ENCODE measurements at places on chromosomes 12 and 14. TPM values are rescaled to one million over a fixed set of nuclear protein-coding genes. Genes with fewer than 3 reads are reported as not detected.

The GLT1D1 gene
- not detected for total RNA-seq

The TCP11L2 gene
- total RNA-seq, result 25.1 TPM

The SERPINA3 gene
- total RNA-seq, result not detected

The CD69 gene
- 196 TPM for total RNA-seq

DNA sequence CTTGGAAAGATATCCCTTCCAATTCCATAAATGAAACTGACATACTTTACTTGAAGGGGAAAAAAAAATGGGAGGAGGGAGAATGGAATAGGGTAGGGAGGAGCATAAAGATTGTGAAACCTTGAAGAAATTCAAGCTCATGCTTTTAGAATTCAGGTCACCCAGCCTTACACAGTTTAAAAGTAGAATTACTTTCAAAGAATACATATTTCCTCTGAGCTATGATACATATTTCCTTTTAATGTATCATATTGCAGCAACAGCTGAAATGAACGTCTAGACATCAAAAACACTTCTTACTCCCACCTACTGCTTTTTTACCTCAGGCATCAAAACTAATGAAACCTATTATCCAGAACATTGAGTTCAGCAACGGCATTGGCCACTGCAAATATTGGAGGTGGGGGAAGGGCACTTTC, 156.0 kb downstream of the MED13L start:
- DNase-seq, result no peak

GRCh38 chr14:24440606-24441399, 1.8 kb downstream of the SDR39U1 start:
- DNase-seq, result no peak

- DNase-seq, result no peak
Observed at GRCh38 chr14:52703225-52703624, 3.8 kb upstream of the PSMC6 start.

GRCh38 chr12:62860501-62861411, 74.2 kb downstream of the PPM1H start:
- no peak for DNase-seq

DNA sequence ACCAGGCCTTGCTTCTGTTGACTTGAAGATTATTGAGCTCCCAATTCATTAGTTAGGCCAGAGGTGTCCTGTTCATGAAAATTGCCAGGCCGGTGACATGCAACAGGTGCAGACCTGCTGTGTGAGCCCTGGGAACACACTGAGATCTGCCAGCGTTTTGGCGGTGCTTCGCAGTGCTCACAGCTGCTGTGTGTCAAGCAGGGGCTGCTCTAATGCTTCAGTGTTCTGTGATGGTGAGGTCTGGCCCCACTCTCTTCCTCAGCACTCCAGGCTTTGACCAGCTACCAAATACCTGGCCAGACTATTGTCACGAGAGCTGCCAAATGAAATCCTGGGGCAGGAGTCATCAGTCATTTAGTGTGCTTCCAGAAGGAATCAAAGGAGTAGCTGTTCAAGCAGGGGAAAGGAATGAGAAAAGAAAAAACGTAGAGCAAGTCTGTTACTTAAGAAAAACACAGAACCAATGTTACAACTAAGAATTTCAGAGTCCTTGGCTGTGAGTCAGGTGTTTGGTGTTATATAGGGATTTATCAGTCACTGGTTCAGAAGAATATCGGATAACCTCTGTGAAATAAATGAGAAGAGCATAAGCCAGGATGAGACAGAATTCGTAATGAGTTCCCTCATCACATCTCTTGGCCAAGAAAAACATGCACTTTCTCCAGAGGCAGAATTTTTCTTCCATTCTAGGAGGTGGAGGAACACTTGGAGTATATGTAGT, 150.8 kb downstream of the FBXL14 start:
- DNase-seq, result no peak

DNA sequence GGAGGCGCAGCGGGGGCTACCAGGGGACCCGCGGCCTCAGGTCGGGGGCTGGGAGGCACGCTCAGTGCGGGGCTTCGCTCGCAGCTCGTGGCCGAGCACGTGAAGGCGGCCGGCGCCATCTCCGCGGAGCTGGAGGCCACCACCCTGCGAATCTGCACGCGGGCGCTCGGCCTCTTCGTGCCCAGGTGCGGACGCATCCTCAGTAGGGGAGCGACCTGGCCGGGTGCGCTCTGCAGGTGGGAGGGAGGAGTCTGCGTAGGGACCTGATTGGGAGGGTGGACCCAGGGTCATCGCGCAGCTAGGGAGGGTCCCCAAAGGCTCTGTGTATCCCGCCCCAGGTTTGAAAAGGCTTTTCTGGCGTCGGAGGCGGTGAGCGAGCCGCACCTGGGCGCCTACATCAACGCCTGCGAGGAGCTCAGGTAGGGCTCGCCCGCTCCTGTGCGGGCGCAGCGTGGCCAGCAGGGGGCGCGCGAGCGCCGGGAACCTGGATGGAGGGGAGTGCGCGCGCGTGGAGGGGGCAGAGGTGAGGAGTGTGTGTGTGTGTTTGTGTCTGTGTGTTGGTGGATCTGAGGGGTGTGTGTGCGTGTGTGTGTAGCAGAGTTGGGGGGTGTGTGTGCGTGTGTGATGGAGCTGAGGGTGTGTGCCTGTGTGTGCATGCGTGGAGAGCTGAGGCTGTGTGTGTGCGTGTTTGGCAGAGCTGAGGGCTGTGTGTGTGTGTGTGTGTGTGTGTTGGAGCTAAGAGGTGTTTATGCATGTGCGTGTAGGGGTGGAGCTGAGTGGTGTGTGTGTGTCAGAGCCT, 10.3 kb downstream of the EXOC3L4 start:
- DNase-seq, result peak; percentile 69

GRCh38 chr14:30620178-30620577, 1.9 kb upstream of the SCFD1 start:
- no peak for DNase-seq

GRCh38 chr14:24308342-24309124, 756 bp upstream of the CIDEB start:
- DNase-seq, result no peak

DNA sequence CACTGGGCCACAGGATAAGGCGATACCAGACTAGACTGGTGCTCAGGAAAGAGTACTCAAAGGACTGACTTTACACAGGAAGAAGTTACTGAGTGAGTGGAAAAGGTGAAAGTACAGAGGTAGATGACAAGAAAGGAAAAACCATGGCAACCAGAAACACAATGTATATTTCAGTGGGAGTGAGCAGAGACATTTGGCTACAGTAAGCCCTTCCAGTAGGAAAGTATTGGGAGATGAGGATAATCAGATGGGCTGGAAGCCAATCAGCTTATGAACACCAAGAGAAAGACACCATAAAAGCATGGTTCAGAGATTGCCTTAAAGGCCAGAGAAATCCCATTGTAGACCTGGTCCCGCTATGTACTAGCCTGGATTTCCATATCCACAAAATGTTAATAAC, 51.6 kb downstream of the TMTC1 start:
- no peak for DNase-seq
